Glutamatergic neuron (in vitro differentiated cells): ENCODE measurements at places on chromosomes 3 and 15.

DNA sequence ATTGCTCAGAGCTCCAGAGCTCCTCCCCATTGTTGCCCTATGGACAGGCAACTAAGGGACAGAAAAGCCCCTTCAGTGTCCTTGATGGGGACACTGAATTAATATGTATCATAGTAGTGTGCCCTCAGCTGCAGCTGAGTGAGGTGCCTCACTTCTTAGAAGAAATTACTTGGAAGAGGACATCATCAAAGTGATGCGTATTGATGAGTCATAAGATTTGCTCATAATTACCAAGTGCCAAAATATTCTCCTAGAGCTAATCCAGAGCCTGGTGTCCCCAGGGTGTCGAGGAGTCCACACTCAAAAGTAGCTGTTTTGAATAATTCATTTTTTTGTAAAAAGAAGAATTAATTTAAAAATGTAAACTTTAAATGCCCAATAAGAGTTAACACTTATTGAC, 200.7 kb upstream of the SEMA6D start:
- DNase-seq: no peak

- no peak for DNase-seq
Measured at GRCh38 chr15:65088643-65089021, 12.1 kb downstream of the KBTBD13 start.

- peak; percentile 31 for DNase-seq
Measured at GRCh38 chr3:134797741-134798451, 2.8 kb downstream of the EPHB1 start.

GRCh38 chr3:6825524-6825923, 35.4 kb upstream of the GRM7 start:
- no peak for DNase-seq

GRCh38 chr15:62517541-62517940, 352.5 kb upstream of the C2CD4B start:
- no peak for DNase-seq

DNA sequence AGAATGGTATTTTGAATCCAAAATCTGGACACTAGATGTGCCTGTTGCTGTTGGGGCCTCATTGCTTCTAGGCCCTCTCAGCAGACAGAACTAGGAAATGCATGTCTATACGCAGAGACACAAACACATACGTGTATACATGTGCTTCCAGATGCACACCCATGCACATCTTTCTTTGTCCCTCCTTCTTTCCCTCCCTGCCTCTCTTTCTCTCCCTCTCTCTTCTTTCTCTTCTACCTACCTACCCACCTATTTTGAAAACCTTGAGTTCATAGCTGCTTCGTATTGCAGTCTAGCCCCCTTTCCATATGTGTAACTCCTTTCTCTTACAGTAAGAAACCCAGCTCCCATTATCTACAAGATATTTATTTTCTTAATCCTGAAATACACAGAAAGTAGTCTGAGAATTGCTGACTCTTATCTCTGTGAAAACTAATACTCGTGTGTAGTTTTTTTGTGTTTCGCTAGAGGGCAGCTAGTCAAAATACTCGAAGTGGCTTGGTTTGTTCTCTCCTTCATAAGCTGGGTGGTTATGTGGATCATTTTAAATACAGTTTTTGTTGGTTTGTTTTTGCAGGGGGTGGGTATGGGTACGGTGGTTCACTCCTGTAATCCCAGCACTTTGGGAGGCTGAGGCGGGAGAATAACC, 18.5 kb downstream of the RPL32 start:
- DNase-seq: no peak

DNA sequence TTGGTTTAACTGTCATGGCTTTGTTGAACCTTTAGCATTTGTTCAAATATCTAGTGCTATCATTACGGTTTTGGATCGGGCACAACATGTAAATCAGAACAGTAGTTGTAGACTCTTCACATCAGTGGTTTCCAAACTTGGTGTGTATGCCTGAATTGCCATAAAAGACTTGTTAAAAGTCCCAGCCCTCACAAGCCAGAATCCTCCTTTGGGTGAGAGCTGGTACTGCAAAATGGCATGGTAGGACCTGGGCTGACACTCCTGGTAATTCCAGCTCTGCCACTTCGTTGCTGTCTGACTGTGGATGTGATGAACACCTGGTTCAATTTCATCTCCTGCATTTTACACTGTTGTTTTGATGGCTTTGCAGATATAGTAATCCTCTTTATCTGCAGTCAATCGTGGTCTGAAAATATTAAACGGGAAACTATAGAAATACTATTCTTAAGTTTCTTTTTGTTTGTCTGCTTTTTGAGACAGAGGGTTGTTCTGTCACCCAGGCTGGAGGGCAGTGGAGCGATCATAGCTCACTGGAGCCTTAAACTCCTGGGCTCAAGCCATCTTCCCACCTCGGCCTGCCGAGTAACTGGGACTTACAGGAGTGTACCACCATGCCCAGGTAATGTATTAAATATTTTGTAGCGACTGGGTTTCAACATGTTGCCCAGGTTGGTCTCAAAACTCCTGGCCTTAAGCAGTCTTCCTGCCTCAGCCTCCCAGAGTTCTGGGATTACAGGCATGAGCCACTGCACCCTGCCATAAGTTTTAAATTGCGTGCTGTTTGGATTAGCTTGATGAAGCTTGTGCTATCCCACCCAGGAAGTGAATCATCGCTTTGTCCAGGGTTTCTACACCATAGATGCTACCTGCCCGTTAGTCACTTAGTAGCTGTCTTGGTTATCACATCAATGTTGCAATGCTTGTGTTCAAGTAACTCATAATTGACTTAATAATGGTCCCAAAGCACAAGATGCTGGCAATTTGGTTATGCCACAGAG, 61.6 kb downstream of the RAB7A start:
- DNase-seq: no peak

- peak; percentile 31 for DNase-seq
Measured at GRCh38 chr3:198079771-198080520, 119.9 kb downstream of the LMLN start.

GRCh38 chr3:140995881-140996280, 54.2 kb downstream of the SLC25A36 start:
- DNase-seq: no peak

DNA sequence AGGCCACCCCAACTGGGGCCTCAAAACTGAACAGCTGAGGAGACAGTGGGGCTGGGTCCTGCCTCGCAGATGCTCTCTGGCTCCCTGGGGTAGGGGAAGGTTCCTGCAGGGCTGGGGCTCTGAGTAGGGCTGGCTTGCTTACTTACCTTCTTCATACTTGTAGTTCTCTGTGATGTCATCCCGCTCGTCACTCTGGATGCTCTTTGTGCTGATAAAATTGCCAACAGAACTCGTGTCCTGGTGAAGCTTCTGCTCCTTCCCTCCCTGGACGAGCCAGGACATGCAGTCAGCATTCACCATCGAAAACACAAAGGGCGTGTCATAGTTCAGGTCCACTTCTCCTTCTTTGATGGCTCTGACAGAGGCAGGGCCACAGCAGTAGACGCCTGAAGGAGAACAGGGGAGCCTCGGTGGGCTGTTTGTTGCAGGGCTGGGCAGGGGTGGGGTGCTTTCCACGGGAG, 17.9 kb upstream of the EPB42 start:
- no peak for DNase-seq

DNA sequence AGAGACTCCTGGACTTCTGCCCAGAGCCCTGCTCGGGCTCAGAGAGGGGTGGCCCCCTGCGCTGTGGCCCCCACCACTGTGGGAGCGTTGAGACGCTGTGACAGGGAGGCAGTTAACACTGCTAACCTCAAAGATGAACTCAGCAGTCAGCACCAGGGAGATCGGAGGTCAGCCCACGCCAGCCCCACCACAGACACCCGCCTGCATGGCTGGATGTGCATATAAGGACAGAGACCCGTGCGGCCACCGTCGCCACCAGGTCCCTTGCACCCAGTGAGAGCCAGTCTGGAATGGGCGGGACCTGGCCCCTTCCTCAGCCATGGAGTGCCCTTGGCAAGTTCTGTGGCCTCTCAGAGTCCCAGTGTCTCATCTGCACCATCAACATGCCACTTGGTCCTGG, 48.5 kb upstream of the FURIN start:
- no peak for DNase-seq

GRCh38 chr3:159128628-159129027, 326.8 kb downstream of the MFSD1 start:
- no peak for DNase-seq

- DNase-seq: no peak
Measured at GRCh38 chr15:73905225-73905827, 20.9 kb upstream of the LOXL1 start.

DNA sequence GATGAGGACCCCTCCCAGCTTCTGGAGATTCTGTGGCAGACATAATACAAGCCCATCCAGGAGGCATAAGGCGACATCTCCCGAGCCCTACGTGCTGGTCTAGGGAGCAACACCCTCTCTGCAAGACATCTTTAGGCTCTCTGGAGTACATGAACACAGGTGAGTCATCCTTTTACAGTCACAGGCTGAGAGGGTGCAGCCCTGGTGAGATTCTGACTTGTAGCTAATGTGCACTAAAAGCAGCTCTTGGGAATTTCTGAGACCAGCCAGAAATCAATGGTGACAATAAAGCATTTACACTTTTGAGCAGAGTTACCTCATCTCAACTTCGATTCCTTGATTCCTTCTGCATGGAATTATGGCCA, 131.1 kb downstream of the XXYLT1 start:
- no peak for DNase-seq

- DNase-seq: no peak
Measured at GRCh38 chr15:84992157-84992944, 10.7 kb downstream of the PDE8A start.

DNA sequence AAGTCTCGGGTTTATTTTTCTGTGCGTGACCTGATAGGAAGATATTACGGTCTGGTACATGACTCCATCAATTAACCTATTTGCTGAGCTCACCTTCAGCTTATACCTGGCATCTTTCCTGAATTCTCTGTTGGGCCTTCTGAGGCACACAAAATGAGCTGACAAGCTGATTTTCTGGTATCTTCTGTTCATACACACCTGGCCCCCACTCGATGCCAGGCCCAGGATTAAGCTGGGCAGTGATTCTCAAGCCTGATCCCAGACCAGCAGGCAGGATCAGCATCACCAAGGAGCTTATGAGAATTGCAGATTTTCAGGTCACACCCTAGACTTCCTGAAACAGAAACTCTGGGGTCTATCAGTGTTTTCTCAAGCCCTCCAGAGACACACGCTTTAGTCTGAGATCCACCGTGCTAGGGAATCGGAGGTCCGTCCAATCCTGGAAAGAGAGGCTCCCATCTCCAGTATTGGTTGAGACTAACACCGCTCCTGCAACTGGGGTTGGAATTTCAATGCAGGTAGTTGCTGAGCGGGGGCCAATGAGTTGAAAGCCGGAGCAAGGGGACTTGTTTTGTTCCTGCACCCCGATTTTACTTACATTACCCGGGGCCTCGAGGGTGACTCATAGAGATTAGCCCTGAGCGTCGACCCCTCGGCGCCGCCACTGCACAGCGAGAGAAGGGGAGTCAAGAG, 636 bp upstream of the EIF1B start:
- DNase-seq: no peak

GRCh38 chr15:69896606-69897005, 201.1 kb downstream of the TLE3 start:
- no peak for DNase-seq

DNA sequence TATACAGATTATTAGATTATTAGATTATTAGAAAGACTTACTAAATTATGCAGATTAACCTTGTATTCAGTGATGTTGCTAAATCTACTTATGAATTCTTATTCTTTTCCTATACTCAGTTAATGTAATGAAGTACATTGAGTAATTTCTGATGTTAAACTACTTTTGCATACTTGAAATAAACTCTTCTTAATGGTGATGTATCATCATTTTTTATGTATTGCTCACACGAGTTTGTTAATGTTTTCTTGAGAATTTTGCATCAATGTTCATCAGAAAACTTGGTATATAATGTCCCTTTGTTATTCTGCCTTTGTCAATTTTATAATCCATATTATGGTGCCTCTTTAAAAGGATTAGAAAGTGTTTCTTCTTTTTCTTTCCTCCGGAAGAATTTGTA, 163.2 kb upstream of the COL8A1 start:
- DNase-seq: no peak

GRCh38 chr15:50531766-50532165, 14.7 kb downstream of the USP50 start:
- no peak for DNase-seq

DNA sequence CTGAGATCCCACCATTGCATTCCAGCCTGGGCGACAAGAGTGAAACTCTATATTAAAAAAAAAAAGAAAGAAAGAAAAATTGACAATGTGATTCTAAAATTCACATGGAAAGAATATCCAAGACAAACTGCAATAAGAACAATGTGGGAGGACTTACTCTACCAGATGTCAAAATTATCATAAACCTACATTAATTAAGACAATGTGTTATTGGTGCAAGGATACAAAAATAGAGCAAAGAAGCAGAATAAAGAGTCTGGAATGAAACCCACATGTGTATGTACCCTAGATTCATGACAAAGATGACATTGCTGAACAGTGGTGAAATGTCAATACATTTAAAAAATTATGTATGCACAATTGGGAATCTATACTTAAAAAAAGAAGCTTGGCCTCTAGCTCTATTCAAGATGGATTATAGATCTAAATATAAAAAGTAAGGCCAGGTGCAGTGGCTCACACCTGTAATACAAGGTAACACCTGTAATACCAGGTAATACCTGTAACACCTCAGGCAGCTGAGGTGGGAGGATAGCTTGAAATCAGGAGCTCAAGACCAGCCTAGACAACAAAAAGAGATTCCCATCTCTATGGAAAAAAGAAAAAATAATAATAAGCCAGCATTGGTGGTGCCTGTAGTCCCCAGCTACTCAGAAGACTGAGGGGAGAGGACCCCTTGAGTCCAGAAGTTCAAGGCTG, 45.7 kb downstream of the ZBTB11 start:
- DNase-seq: no peak

DNA sequence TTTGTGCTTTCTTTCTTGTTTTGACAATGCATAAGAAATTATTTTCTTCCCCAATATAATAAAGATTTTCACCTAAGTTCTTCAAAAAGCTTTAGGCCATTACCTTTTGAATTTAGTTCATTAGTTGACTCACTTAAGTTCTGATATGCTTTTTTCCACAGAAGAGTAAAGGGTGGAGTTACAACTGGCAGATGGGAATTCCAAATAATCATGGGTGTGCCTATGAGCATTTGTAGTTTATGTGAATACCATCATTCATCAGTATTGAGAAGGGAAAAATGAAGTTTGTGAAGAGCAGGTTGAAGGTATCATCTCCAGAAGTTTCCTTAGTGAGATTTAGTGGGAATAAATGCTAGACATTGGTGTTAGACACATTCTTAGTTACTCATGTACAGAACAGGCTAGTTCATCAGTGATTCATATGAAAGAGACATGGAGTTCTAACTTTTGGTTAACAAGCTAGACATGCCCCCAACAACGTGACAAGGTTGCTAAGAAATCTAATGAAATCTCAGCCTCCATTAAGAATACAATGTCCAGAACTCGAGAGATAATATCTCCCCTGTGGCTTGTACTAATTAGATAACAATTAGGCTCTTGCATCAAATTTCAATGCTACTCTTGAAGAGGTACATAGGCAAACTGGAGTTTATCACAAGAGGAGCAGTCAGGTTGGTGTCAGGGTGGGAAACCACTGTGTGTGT, 16.9 kb upstream of the ALCAM start:
- no peak for DNase-seq
